ENCODE measurements at places on chromosomes 2 and 18.
A peak's percentile ranks its signal among the peaks of the same experiment; 100 is the strongest.

- peak; percentile 53 for DNase-seq
Measured at GRCh38 chr2:171160956-171161740, 455 bp upstream of the TLK1 start.

DNA sequence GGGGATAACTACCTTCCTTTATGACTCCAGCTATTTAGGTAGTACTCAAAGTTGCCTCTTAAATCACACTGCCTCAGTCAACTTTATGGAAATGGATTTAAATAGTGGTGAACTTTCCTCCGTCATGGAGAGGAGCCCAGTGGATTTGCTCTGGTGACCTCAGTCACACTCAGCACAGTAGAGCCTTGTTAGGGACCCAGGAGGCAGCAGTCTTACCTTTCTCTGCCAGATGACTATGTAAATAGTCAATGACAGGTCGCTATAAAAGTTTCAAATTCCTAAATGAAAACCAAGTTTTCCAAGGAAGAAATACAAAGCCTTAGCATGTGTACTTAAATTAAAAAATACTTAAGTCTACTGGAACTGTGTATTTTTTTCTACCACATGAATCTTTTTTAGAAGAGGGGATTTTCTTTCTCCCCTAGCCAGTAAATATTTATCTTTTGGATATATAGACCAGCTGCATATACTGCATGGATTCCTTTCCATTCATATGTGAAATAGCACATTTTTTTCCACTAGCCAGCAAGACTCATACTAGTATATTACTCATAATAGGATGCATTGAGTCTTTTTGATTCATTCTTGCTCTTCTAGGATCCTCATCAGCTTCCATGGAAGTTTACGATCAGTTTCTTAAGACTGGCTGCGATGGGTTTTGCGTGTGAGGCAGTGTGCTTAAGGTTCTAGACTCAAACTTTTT lies 147.1 kb downstream of the FMNL2 start:
- DNase-seq, result no peak

GRCh38 chr2:144645083-144645778 lies 125.3 kb upstream of the ZEB2 start:
- DNase-seq, result no peak

DNA sequence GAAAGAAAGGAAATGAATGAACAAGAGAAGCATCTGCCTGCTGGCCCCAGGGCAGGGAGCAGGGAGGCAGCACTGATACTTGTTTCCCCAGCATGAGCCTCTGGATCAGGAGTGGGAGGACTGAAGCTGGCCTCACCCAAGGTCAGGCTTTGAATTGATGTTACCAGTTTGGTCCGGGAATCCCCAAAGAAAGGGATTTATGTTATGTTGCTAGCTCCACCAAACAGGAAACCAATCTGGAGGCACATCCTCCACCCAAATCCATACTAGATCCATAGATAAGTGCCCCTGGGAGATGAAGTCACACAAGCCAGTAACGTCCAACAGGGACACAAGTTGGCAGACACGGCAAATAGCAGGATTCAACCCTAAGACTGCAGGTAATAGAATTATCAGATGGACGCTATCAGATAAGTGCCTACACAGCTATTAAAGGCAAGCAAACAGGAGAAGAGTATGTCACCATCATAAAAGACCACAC lies 85.9 kb downstream of the MTCL1 start:
- no peak for DNase-seq

- DNase-seq, result no peak
Measured at GRCh38 chr2:102130647-102130991, 11.9 kb upstream of the IL1R1 start.

DNA sequence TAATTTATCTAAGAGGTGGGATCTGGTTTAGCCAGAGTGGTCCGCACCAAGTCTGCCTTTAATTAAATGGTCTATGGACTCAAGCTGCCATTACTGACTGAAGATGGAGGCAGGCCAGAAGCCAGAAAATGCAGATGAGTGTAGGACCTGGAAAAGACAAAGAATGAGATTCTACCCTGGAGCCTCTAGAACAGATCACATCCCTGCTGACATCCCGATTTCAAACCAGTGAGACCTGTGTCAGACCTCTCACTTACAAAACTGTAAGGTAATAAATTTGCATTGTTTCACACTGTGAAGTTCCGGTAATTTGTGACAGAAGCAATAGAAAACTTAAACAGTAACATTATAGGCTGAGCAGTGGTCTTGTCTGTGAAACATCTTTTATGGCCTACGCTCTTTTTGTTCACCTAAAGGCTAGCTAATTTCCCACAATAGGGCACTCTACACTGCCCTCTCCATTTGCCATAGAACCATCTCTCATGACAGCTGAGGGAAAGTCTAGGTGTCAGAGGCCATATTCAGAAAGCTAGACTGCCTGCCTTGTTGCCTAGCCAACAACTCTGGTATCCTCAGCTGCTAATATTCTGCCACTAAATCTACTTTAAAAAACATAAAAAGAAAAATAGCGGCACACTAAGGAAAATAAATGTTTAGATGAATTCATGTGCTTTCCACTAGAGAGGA lies 1396.2 kb upstream of the PIK3C3 start:
- DNase-seq, result no peak

DNA sequence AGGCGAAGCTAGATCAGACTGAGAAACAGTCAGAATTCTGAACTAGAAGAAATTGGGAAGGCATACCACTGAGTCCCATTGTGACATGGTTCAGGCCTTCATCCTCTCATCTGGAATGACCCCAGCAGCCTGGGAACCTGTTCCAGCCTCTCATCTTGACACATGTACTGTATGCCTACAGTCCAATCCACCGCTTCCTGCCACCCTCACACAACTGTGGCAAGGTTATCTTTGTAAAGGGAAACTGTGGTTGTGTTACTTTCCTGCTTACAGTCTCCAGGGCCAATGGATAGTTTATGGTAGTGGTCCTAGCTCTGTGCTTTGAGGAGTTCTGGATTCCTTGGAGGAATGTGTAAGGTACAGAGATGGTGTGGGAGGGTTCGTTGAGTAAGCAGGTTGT lies 296.9 kb upstream of the TRIB2 start:
- no peak for DNase-seq

DNA sequence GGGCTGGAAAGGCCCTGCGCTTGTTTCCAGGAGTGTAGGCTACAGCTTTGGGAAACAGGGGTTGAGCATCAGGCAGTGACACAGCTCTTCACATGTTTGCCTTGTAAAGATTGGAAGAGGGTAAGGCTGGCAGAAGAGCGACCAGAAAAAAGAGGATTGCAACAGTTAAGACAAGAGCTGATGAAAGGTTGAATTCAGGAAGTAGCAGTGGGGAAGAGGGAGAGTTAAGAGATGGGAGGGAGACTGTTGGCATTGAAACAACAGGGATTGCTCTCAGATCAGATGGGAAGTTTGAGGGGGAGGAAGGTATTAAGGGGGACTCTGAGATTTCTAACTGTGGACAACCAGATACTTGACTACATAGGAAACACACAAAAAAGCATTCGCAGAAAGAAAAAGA lies 96.9 kb downstream of the CTAGE1 start:
- no peak for DNase-seq

GRCh38 chr2:158931572-158931971 lies 36.9 kb upstream of the TANC1 start:
- no peak for DNase-seq

DNA sequence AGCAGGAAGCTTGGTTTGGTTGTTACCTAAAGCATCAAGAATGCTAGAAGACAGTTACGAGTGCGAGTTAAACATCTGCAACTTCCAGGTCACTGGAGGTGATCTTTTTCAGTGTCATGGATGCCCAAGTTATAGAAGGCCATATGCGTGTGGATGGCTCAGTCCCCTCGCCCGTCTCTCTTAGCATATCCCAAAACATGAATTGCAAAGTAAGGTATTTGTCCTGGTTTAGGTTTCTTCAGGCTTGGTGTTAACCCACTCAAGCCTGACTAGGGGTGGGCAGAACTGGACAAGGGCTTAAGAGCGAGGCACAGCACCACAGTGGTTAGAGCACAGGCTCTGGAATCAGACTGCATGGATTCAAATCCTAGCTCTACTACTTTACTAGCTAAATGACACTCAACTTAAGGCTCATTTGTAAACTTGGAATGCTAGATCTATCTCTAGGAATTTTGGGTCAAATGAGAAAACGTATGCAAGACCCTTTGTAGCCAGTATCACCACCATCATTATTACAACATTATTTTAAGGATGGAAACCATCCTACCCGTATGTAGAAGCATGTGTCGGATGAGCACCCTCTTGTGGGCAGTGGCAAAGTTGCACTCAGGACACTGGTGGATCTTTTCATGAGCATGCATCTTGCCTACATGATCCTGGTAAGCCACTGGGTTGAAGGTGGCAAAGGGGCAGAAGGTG lies 11.2 kb downstream of the ZNF142 start:
- no peak for DNase-seq

DNA sequence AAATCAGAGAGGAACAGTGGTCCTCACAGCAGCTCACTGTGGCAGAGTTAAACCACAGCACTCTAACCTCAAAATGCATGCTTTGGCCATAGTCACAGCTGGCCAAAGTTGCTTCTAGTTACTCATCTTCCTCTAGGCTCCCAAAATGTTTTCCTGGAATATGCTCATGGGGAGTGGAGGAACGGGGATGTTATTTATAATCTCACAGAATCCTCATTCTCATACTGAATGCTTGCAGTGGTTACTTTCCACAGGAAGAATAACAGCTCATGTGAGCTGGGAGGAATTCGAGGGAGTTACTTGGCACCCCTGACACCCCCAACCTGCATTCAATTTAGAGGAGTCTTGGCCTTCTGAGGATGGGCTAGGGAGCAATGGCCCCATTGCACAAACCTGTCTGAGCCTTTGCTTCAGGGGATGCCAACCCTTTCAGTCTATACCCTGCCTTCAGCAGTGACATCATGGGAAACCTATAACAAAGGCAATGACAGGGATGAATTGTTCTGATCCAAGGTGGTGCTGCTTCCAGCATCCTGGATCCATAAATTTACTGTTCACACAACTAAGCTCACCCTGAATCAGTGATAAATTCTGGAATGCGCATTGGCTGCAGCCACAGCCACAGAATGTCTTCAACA lies 22.4 kb upstream of the CCBE1 start:
- no peak for DNase-seq

DNA sequence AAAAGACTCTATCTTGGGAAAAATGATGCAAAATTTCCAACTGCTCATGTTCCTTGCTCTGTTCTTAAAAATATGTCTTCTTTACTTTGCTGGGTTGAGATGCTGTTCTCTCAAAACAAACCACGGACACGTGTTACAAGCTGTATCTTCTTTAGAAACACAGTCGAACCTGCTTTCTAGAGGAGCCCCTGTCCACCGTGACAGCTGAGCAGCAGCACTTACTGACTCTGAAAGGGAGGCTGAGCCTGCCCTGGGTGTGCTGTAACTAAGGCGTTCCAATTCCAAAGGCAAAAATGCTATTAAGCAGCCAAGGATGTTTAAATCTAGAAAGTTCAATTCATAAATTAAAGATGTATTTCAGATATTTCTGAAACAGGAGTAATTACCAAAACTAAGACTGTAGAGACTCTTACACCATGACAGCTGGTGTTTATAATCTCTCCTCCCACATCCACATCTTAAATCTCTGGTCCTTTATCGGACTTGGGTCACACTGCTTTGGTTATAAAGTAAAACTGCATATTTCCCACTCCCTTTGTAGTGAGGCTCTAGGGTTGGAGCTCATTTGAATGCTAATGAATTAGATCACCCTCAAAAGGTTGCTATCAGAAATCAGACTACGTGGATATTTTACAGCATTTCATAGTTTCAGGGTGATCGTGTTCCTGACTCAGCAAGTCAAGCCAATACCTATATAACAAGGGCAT lies 281.2 kb upstream of the LYPD1 start:
- DNase-seq, result no peak

DNA sequence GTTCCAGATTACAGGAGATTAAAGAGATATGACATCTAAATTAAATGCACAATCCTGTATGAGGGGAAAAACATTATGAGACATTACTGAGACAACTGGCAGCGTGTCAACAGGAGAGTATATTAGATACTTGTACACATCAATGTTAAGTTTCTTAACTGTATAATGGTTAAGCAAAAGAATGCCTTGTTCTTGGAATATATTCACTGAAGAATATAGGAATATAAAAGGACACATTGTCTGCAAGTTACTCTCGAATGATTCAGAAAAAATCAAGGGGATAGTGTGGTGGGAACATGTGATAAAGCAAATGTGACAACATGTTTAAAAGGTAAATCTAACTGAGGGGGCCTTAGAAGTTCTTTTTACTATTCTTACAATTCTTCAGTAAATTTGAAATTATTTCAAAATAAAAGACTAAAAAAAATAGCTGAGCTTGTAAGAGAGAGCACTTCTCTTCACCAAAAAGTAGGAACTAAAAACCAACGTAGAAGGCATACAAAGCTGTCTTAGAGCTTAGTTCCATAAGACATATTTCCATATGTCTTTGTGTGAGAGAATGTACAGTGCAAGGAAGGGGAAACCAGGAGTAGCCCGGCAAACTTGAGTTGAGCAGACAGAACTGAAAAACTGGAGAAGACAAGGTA lies 7.5 kb downstream of the WDPCP start:
- DNase-seq, result no peak

GRCh38 chr2:167582619-167583018 lies 664.8 kb downstream of the STK39 start:
- no peak for DNase-seq

- no peak for DNase-seq
Measured at GRCh38 chr2:140248623-140249022, 1468.4 kb upstream of the NXPH2 start.

- no peak for DNase-seq
Measured at GRCh38 chr2:101699755-101700461, 2.4 kb downstream of the MAP4K4 start.

DNA sequence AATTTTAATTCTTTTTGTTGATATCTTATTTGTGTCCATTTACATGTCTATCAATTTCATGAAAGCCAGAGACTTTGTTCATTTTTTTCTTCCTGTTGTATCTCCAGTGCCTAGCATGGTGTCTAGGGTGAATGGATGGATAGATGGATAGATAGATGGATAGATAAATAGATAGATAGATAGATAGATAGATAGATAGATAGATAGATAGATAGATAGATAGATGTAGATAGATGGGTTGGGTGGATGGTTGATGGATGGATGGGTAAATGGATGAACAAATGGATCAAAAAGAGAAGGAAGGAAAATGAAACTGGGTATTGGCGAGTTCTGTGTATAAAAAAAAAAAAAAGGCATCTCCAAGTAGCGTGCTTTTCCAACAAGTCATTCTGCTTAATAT lies 120.5 kb downstream of the FAM124B start:
- DNase-seq, result no peak

- no peak for DNase-seq
Measured at GRCh38 chr2:17571681-17572080, 31.2 kb downstream of the VSNL1 start.

DNA sequence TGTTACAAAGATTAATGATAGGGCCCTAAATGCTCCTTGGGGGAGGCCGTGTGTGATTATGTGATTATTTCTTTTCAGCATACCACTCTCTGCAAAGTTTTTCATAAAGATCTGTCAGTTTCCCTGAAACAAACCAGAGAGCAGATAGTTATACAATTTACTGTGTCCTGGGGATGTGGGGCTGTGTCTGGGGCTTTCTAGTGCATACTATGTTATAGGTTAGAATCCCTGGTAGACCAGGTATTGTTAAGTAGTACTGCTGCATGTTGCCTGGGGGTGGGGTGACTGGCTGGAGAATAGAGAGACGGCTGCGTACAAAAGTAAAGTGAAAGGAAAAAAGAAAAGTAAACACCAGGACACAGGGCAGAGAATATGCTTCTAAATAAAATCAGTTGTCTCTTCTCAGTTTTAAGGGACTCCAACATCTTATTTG lies 3.3 kb upstream of the CCBE1 start:
- DNase-seq, result no peak
